ENCODE measurements at places on chromosomes 3 and 15. TPM values are rescaled to one million over a fixed set of nuclear protein-coding genes. Genes with fewer than 3 reads are reported as not detected.

DNA sequence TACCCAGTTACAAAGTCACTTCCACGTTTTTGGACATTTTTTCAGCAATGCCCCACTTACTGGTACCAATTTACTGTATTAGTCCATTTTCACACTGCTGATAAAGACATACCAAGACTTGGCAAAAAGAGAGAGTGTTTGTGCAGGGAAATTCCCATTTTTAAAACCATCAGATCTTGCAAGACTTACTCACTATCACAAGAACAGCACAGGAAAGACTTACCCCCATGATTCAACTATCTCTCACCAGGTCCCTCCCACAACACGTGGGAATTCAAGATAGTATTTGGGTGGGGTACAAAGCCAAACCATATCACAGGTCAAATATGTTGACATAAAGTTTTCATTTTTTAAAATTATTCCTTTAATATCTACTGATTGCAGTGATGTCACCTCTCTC lies 16.2 kb upstream of the ABI3BP start:
- no peak for DNase-seq

GRCh38 chr15:57045741-57046382 lies 127.4 kb downstream of the TCF12 start:
- no peak for DNase-seq

SNURF gene
- 23.5 TPM for total RNA-seq

- DNase-seq, result no peak
Measured at GRCh38 chr15:44780608-44781007, 44.3 kb downstream of the TRIM69 start.

GRCh38 chr3:71393745-71394144 lies 189.8 kb downstream of the FOXP1 start:
- no peak for DNase-seq

DNA sequence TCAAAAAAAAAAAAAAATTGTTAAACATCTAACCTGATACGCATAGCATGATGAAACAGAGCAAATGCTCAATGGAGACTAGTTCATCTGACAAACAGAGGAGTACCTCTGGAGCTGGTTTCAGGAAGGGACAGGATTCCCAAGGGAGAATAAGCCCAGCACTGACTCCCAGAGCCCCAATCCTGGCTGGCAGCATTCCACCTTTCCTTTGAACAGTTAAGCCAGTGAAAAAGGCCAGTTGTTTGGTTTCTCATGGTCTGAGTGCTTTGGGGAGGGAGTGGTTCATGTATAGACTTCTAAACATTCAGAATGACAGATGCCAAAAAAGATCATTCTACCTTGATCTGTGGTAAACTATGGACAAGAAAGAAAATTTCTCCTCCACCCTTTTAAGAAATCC lies 277.9 kb upstream of the RARB start:
- DNase-seq, result no peak

DNA sequence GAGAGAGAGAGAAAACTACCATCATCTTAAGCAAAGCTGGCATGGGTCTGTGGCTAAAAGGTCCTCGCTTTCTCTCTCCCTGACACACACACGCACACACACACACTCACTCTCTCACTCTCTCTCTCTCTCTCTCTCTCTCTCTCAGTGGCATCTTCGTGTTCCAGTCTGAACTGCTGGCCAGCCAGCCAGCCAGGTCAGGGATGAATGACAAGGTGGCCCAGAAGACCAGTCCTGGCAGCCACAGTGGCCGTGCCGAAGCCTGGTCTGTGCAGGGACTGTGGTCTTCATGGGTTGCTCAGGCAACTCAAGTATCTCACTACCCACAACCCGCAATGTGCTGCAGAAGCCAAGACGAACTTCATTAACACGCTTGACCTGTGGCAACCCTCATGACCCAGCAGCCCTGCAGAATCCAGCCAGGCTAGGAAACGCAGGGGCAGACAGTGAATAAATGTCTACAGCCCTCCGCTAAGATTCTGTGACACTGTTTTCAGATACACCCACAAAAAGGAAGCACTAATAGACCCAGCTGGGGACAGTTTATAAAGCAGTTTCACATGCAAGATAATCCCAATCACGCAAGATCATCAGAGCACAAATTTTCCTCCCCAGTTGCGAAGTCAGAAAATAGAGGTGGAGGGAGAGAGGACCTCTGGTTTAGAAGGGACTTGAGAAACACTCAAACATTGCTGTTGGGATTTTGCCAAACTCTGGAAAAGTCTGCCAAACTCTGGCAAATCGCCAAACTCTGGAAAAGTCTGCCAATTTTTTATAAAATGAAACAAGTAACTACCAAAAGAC lies 66.4 kb downstream of the XXYLT1 start:
- peak; percentile 65 for DNase-seq

LPP gene
- total RNA-seq, result 62.0 TPM

RAD51 gene
- total RNA-seq, result 0.55 TPM
